ENCODE measurements at places on chromosomes 11 and 22.

DNA sequence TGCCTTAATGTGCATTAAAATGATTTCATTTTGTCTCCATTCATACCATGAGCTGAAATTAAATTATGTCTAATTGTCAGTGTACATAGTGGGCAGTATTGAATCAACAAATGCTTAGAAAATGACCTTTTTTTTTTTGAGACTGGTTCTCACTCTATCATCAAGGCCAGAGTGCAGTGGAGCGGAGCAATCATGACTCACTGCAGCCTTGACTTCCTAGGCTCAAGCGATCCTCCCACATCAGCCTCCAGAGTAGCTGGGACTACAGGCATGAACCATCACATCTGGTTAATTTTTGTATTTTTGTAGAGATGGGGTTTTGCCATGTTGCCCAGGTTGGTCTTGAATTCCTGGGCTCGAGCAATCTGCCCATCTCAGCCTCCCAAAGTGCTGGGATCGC lies 117.0 kb upstream of the BLID start:
- H3K27ac ChIP-seq = no peak overlapping the region
- no peak overlapping the region for H3K4me3 ChIP-seq
- no peaks in the 10 kb centered on the region for H3K4me1 ChIP-seq
- no peaks in the 10 kb centered on the region for H3K36me3 ChIP-seq
- H3K27me3 ChIP-seq = no peaks in the 10 kb centered on the region

DNA sequence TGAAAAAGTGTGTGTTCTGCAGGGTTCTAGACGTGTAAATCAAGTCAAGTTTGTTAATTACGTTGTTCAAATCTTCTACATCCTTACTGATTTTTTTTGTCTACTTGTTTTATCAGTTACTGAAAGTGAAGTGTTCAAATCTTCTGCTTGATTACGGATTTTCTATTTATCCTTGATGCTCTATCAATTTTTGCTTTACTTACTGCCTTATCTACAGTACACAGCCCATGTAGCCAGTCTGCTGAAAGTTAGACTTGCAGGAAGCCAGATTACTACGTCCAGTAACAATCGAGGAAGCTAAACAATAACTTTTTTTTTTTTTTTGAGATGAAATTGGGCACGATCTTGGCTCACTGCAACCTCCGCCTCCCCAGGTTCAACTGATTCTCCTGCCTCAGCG lies 15.6 kb upstream of the C11orf24 start:
- H3K4me3 ChIP-seq = no peak overlapping the region
- peaks cover 4% of the 10 kb centered on the region for H3K4me1 ChIP-seq

GRCh38 chr11:116193321-116194131 lies 579.3 kb downstream of the BUD13 start:
- peaks cover 6% of the 10 kb centered on the region for H3K27me3 ChIP-seq
- no peak overlapping the region for H3K27ac ChIP-seq
- no peaks in the 10 kb centered on the region for H3K4me1 ChIP-seq
- no peaks in the 10 kb centered on the region for H3K36me3 ChIP-seq
- DNase-seq = no peak
- H3K4me3 ChIP-seq = no peak overlapping the region

DNA sequence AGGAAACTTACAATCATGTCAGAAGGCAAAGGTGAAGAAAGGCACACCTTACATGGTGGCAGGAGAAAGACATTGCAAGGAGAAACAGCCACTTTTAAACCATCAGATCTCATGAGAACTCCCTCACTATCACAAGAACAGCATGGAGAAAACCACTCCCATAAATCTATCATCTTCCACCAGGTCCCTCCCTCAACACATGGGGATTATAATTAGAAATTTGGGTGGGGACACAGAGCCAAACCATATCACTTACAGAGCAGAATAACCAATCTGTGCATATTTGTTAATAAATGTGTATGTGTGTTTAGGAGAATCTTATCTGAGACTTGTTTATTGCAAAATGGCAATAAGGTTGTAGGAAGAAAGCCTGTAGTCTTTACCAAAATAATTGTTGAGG lies 205.2 kb upstream of the ANO3 start:
- DNase-seq = no peak
- no peaks in the 10 kb centered on the region for H3K36me3 ChIP-seq
- no peaks in the 10 kb centered on the region for H3K4me1 ChIP-seq
- no peaks in the 10 kb centered on the region for H3K27me3 ChIP-seq

GRCh38 chr11:95991545-95991944 lies 67.6 kb upstream of the MTMR2 start:
- no peak for DNase-seq
- peaks cover 15% of the 10 kb centered on the region for H3K36me3 ChIP-seq
- no peaks in the 10 kb centered on the region for H3K4me1 ChIP-seq
- H3K4me3 ChIP-seq = no peak overlapping the region

DNA sequence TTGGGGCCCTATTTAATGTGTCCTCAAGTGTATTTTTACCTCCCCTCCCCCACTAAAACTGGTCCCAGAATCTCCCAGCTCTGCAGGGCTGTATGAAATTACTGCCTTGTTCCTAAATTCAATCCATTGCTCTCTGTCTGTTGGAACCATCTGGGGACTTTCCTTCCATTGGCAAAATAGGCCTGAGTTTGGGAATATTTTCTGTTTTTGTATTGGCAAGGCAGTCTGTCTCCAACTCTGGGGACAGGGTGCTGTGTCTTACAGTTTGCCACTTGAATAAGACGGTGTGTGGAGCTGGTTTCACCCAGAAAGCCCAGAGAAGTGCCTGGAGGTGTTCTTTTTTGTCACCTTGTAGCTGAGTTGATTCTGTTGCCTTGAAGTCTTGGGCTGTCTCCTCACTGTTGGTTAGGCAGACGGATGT lies 1.3 kb downstream of the PACS1 start:
- peaks cover 47% of the 10 kb centered on the region for H3K36me3 ChIP-seq
- H3K4me1 ChIP-seq = peaks cover 48% of the 10 kb centered on the region
- no peak for DNase-seq
- peak overlapping the region; percentile 81 for H3K4me3 ChIP-seq
- H3K27me3 ChIP-seq = no peaks in the 10 kb centered on the region

- H3K36me3 ChIP-seq = no peaks in the 10 kb centered on the region
- H3K27ac ChIP-seq = peak overlapping the region; percentile 52
- DNase-seq = peak; percentile 42
- H3K4me1 ChIP-seq = peaks cover 6% of the 10 kb centered on the region
- H3K27me3 ChIP-seq = no peaks in the 10 kb centered on the region
Observed at GRCh38 chr22:17303840-17304779, 65.2 kb upstream of the CECR2 start.

DNA sequence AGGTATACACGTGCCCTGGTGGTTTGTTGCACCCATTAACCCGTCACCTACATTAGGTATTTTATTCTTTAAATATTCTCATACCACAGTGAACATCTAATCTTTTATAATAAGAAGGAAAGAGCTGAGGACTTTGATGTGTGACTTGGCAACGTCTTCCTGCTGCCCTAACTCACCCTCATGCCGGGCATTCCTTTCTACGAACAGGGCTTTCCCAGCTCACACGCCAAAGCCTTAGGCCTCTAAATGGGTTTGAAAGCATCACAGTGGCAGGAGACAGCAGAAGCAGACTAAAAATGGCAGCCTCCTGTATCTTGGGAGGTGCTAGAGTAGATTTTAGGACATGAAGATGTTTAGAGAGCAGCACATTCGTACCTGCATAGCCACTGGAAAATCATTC lies 52.6 kb downstream of the CLTCL1 start:
- H3K4me3 ChIP-seq = no peak overlapping the region
- no peak for DNase-seq
- H3K27ac ChIP-seq = no peak overlapping the region
- H3K27me3 ChIP-seq = no peaks in the 10 kb centered on the region

DNA sequence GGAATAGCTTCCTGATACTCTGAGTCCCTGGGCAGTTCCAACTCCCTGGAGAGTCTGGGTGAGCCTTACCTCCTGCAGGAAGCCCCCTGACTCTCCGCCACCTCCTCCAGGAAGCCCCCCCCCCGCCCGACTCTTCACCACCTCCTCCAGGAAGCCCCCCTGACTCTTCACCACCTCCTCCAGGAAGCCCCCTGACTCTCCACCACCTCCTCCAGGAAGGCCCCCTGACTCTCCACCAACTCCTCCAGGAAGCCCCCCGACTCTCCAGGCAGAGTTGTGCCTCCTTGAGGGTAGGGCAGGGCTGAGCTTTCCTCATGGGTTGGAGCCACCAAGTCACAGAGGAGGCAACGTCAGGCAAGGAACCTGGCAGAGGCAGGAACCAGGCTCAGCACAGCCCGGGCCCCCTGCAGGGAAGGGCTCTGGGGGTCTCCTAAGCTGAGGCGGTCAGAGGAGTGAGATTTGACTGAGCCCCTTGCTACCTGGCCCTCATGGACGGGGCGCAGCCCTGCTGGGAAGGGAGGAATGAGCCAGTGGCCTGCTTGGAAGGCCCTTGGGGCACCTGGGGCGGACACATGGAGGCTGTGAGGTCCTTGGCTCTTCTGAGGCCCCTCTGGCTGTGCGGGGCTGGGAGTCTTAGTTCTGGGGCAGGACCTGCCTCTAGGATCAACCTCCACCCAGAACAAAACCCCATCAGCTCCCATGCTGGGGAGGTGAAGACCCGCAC lies 18.1 kb downstream of the MRGPRG start:
- no peak for DNase-seq
- H3K36me3 ChIP-seq = no peaks in the 10 kb centered on the region
- H3K4me3 ChIP-seq = no peak overlapping the region
- H3K4me1 ChIP-seq = peaks cover 41% of the 10 kb centered on the region
- H3K27ac ChIP-seq = no peak overlapping the region
- no peaks in the 10 kb centered on the region for H3K27me3 ChIP-seq

DNA sequence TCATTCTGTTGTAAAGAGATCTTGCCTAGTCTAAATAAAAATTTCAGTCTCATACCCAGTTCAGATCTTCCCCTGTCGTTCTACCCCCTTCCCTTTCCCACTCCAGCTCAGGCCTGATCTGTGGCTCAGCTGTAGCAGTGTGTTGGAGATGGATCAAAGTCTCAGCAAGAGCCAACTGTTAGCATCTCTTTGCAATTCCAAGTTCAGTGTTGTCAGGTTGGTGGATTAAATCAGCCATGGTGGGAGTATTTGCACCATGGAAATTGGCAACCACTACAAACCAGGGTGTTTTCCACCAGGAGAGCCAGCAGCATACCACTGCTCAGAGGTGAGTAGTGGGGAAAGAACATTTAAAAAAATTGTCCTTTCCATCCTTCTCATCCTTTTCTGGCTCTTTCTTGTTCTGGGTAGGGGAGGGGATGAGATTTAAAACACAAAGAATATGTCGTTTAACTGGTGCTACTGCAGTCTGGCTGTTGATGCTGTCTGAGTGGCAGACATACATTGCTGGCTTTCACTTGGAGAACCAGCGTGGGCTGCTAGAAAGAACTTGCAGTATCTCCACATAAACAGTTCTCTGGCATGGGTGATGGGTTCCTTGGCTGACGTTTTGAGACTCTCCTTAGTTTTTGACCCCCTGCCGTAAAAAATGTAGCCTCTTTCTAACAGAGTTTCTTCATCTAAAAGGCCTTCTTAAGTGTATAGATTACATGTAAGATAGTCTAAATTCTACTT lies 514.1 kb downstream of the RAB38 start:
- no peaks in the 10 kb centered on the region for H3K27me3 ChIP-seq
- DNase-seq = no peak
- no peaks in the 10 kb centered on the region for H3K4me1 ChIP-seq
- H3K36me3 ChIP-seq = no peaks in the 10 kb centered on the region

DNA sequence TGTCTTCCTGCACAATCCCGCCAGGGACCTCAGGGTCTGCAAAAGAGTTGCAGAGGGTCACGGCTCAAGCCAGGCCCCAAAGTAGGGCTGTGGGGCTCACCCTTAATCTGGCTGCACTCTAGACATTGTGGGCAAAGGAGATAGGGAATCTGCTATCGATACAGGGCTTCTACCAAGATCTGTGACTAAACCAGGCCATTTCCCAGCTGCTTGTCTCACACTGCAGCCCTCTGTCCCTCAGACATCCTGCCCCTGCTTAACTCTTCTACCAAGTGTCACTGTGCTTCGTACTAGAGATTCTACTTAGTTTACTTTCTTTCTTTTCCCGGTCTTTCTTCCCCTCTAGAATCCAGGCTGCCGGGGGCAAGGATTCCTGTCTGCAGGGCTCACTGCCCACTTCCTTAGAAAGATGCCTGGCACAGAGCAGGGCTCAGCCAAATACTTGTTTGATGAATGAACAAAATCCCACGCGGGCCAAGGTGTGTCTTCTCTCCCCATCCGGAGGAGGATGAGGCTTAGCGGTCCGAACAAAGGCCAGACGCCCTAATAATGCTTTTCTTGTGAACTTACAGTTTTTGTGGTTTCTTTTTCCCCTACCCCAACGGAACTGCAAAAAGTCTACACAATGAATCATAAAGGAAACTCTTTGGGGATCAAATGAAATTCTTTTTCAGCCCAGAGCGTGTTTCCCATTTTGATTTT lies 61.3 kb upstream of the ANO1 start:
- H3K36me3 ChIP-seq = no peaks in the 10 kb centered on the region
- H3K4me3 ChIP-seq = no peak overlapping the region
- H3K27ac ChIP-seq = no peak overlapping the region
- DNase-seq = no peak
- peaks cover 24% of the 10 kb centered on the region for H3K27me3 ChIP-seq
- no peaks in the 10 kb centered on the region for H3K4me1 ChIP-seq

GRCh38 chr11:41459465-41460401 lies at the start of gene LRRC4C:
Gene LRRC4C, minus strand, starts transcription at chr11:41459652.
- no peak within 1 kb of the TSS for H3K4me3 ChIP-seq
- no peaks in the 10 kb centered on the region for H3K27me3 ChIP-seq
- H3K4me1 ChIP-seq = no peaks in the 10 kb centered on the region
- no peak for DNase-seq
- H3K36me3 ChIP-seq = no peaks in the 10 kb centered on the region

DNA sequence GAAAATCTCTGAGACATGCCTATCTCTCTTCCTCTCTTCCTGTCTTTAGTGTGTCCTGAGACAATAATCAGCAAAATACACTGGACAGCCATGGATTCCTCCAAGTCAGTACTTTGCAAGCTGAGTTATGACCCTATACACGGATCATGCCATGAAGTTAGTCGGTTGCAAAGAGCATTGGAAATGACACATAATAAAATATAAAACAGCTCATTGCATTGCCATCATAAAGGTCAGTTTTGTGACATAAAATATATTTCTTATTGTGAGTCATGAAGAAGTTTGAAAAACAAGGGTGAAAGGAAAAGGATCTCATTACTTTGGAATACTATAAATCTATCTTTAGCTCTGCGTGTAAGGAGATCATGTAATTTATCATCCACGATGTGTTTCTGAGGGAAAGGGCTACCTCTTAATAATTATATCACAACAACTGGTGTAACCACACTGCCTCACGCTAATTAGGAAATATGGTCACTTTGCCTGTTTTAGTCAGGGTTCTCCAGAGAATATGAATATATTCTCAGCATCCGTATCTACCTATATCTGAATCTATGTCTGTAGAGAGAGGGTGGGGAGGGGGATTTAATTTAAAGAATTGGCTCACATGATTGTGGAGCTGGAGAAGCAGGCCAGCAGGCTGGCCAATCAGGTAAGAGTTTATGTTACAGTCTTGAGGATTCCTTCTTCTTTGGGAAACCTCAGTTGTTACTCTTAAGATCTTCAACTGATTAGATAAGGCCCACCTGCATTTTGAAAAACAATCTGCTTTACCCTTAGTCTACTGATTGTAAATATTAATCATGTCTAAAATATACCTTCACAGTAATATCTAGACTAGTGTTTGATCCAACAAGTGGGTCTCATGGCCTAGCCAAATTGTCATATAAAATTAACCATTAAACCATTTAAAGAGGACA lies 198.8 kb downstream of the FAT3 start:
- no peaks in the 10 kb centered on the region for H3K27me3 ChIP-seq
- no peak overlapping the region for H3K4me3 ChIP-seq
- H3K27ac ChIP-seq = no peak overlapping the region
- no peak for DNase-seq
- no peaks in the 10 kb centered on the region for H3K36me3 ChIP-seq
- H3K4me1 ChIP-seq = no peaks in the 10 kb centered on the region
